Thymus (tissue), 14 donors: ENCODE measurements at places on chromosomes 3 and 15. TPM values are rescaled to one million over a fixed set of nuclear protein-coding genes. Genes with fewer than 3 reads are reported as not detected.

CILP gene
- 5.2 TPM for polyA plus RNA-seq

MB21D2 gene
- polyA plus RNA-seq: 2.4 TPM

CRYGS gene
- polyA plus RNA-seq: 21.0 TPM

SOX14 gene
- 0.07 TPM for polyA plus RNA-seq

DNA sequence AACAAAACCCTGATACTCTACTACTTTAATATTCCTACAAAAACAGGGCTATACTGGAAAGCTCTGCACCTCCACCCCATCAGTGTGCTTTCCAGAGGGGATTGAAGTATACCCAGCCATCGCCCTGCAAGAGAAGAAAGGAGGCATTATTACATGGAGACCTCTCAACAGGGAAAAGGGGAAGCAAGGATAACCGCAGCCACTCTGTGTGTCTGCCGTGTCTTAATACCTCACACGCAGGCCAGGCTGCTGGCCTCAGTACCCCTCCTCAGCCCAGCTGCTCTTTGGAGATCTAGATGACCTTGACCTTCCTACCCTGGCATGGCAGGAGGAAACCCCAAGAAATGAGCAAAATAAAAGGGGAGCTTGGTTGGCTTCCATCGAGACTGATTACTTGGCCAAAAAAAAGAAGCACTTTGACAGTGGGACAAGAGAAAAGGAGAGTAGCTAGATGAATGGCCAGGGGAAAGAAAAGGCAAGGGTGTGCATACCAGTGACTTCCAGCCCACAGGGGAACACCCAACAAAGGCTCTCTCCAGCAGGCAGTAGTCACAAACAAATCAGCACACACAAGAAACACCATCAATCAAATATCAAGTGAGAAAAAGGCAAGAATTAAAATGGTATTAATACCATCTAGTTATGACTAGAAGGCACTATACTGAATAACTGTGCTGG lies 129.4 kb downstream of the STT3B start:
- H3K4me1 ChIP-seq: no peaks in the 10 kb centered on the region
- H3K27ac ChIP-seq: no peak overlapping the region
- no peak for DNase-seq
- H3K36me3 ChIP-seq: no peaks in the 10 kb centered on the region
- H3K27me3 ChIP-seq: no peaks in the 10 kb centered on the region
- no peak overlapping the region for H3K4me3 ChIP-seq

GRCh38 chr3:79672731-79673130 lies 95.1 kb downstream of the ROBO1 start:
- H3K27me3 ChIP-seq: no peaks in the 10 kb centered on the region
- no peak overlapping the region for H3K4me3 ChIP-seq
- no peaks in the 10 kb centered on the region for H3K36me3 ChIP-seq
- DNase-seq: no peak

GRCh38 chr3:134328147-134328591 lies 46.1 kb downstream of the AMOTL2 start:
- DNase-seq: no peak
- H3K27me3 ChIP-seq: no peaks in the 10 kb centered on the region
- no peaks in the 10 kb centered on the region for H3K36me3 ChIP-seq
- no peak overlapping the region for H3K27ac ChIP-seq

DNA sequence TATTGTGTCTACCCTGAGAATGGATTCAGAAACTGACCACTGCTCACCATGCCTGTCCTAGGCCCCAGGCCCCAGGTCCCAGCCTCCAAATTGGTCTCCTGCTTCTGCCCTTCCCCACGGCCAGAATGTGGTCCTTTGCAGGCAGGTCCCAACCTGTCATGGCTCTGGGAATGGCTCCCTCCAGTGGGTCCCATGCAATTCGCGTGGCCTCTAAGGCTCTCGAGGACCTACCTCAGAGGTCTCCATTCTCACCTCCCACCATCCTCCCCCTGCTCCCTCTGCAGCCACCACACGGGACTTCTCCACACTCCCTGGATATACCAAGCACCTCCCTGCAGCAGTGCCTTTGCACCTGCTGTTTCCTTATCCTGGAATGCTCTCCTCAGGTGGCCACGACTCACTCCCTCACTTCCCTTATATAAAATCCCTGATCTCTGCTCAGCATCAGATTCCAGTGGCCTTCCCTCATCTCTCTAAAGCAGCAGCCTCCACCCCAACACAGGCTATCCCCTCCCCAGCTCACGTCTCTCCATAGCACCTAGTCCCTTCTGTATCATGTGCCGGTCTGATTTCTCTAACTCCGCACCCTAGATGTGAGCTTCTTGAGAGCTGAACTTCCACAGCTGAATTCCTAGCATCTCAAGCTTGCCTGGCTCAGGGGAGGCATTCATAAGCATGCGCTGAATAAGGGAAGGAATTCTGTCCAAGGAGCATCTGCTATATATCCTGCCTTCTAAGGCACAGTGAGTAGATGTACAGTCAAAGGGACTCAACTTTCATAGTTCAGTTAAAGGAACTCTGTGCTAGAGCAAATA lies 56.9 kb downstream of the ARRDC4 start:
- no peak overlapping the region for H3K27ac ChIP-seq
- no peak for DNase-seq

GRCh38 chr3:86890741-86891396 lies 100.1 kb downstream of the VGLL3 start:
- no peak overlapping the region for H3K27ac ChIP-seq
- no peaks in the 10 kb centered on the region for H3K27me3 ChIP-seq
- no peaks in the 10 kb centered on the region for H3K4me1 ChIP-seq
- no peak overlapping the region for H3K4me3 ChIP-seq

DNA sequence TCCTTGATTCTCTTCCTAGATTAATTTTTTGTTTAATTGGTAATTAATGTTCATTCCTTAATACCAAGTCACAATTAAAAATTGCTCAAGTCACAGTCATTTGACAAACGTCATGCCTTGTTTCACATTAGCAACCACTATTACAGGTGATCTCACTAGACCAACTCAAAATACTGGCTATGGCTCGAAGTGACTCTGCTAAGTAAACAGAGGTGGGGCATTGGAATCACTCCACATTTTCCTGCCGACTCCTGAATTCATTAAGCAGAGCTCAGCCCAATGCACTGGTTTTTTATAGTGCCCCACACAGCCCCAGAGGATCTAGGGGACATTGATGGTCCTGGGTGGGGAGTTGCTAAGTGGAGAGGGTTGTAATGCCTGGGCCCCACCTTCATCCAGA lies 201.2 kb upstream of the NSMCE3 start:
- H3K4me1 ChIP-seq: no peaks in the 10 kb centered on the region
- no peaks in the 10 kb centered on the region for H3K36me3 ChIP-seq
- no peaks in the 10 kb centered on the region for H3K27me3 ChIP-seq
- H3K4me3 ChIP-seq: no peak overlapping the region
- no peak for DNase-seq
- peak overlapping the region; percentile 5 for H3K27ac ChIP-seq

- no peaks in the 10 kb centered on the region for H3K36me3 ChIP-seq
- no peak overlapping the region for H3K4me3 ChIP-seq
- H3K27me3 ChIP-seq: no peaks in the 10 kb centered on the region
- H3K27ac ChIP-seq: no peak overlapping the region
Measured at GRCh38 chr15:94240480-94240879, 9.1 kb downstream of the MCTP2 start.

DNA sequence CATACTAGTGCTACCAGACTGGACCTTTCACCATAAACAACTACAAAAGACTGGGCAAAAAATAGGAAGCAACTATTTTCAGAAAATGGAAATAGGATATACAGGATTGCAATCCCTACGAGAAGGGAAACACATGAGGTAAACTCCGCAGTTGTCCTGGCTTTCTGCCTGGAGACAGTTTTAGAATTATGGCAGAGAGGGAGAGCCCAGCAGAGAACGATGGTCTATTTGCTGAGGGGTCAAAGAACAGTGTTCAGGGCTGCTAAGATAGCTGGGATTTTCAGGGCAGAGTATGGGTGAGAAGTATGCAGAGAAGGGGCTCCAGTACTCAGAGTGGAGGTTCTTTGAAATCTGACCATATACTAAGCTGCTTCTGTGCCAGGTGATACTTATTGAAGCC lies 163.4 kb downstream of the CHDH start:
- no peaks in the 10 kb centered on the region for H3K36me3 ChIP-seq
- no peaks in the 10 kb centered on the region for H3K4me1 ChIP-seq

DNA sequence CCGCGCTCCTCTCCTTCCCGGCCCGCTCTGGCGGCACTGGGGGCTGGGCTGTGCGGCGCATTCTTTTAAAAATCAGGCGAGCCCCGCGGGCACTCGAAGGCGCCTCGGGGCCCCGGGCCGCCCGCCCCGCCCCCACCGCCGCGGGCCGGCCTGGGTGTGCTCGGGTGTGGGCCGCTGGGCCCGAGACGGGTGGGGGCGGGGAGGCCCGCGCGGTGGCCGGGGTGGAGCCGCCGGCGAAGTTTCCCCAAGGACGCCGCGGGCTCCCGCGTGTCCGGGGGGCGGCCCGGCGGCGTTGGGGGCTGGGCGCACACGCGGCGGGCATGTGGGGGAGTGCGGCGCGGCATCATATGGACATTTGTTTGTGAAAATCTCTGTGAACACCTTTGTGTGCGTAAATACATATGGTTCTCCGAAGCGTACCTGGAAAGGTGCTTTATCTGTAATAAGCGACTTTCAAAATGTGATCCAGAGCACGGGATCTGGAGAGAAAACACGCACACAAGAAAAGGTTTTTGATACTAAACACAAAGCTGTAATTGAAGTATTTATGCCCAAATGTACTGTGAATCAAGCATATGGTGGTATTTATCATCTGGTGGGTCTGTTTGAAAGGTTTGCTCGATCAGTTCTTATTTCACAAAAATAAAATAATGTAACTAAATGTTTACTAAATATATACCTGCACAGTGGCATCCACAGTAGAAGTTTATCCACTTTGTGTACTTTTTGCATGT lies 612 bp upstream of the TBL1XR1 start:
- H3K4me1 ChIP-seq: peaks cover 58% of the 10 kb centered on the region
- peak; percentile 59 for DNase-seq
- no peaks in the 10 kb centered on the region for H3K36me3 ChIP-seq
- H3K4me3 ChIP-seq: peak overlapping the region; percentile 99
- H3K27me3 ChIP-seq: no peaks in the 10 kb centered on the region

DNA sequence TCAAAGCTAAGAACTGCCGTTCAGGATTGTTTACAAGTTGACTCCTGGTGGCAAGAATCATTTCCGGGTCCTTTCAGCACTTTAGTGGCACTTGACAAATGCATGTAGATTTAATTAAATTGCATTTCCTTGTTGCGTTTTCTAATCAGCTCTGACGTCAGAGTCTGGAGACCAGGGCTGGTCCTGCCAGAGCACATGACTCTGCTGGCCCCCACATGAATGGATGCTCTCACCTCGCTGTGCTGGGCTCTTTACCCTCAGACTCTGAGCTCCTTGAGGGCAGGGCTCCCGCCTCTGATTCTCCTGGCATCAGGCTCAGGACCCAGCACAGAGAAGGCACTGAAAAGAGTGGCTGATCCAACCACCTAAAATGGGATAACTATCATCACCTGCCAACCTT lies 69.4 kb downstream of the FEM1B start:
- DNase-seq: no peak
- H3K4me1 ChIP-seq: no peaks in the 10 kb centered on the region
- H3K27ac ChIP-seq: no peak overlapping the region
- H3K27me3 ChIP-seq: no peaks in the 10 kb centered on the region

- DNase-seq: peak; percentile 9
- H3K4me3 ChIP-seq: peak overlapping the region; percentile 80
- H3K36me3 ChIP-seq: peaks cover 5% of the 10 kb centered on the region
- peaks cover 8% of the 10 kb centered on the region for H3K4me1 ChIP-seq
Measured at GRCh38 chr15:74540161-74540760, 759 bp upstream of the ARID3B start.

GRCh38 chr3:146550743-146551510 lies 6.5 kb upstream of the PLSCR1 start:
- H3K4me3 ChIP-seq: no peak overlapping the region
- no peak overlapping the region for H3K27ac ChIP-seq
- H3K4me1 ChIP-seq: no peaks in the 10 kb centered on the region
- H3K36me3 ChIP-seq: no peaks in the 10 kb centered on the region

GRCh38 chr3:55884491-55885285 lies 397.6 kb upstream of the WNT5A start:
- no peak overlapping the region for H3K27ac ChIP-seq
- no peaks in the 10 kb centered on the region for H3K36me3 ChIP-seq
- no peaks in the 10 kb centered on the region for H3K4me1 ChIP-seq
- no peak for DNase-seq
- H3K4me3 ChIP-seq: no peak overlapping the region
- no peaks in the 10 kb centered on the region for H3K27me3 ChIP-seq

DNA sequence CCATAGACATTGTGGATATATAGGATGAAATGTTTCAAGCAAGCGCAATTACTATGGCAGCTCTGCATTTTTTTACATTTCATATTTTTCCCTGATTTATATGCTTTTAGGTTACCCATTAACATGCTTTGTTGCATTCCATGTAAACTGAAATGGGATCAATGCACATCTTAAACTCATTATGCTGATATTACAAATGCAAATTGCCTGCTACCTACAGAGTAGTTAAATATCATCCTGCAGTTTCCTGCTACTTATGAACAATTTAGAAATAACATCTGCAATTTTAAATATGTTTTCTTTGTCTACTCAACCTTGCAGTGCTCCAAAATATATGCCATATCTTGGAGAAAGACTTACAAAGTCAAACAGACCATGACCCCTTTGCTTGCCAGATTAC lies 526.9 kb upstream of the NECTIN3 start:
- no peaks in the 10 kb centered on the region for H3K36me3 ChIP-seq
- H3K4me1 ChIP-seq: no peaks in the 10 kb centered on the region
- H3K27me3 ChIP-seq: no peaks in the 10 kb centered on the region
- no peak for DNase-seq

GRCh38 chr3:138578141-138578540 lies 15.9 kb downstream of the CEP70 start:
- no peaks in the 10 kb centered on the region for H3K27me3 ChIP-seq
- H3K27ac ChIP-seq: peak overlapping the region; percentile 65
- H3K4me1 ChIP-seq: peaks cover 26% of the 10 kb centered on the region
- H3K36me3 ChIP-seq: peaks cover 10% of the 10 kb centered on the region

DNA sequence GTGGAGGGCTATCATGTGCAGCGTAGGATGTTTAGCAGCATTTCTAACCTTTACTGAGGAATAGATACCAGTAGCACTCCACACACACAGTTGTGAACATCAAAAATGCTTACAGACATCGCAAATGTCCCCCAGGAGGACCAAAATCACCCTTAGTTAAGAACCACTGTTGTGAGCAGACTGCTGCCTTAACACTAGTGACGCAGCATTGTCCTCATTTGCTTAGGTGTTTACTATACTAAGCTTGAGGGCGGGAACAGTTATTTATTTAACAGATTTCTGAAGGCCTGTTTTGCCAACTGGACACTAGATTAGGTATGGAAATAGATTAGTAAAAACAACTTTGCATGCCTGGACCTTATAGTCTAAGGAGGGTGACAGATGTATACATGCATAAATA lies 2.3 kb downstream of the PPP2R3A start:
- no peaks in the 10 kb centered on the region for H3K36me3 ChIP-seq
- no peak for DNase-seq
- H3K4me3 ChIP-seq: no peak overlapping the region
- H3K27ac ChIP-seq: no peak overlapping the region
- H3K27me3 ChIP-seq: peaks cover 26% of the 10 kb centered on the region
